T-helper 17 cell (primary cell): ENCODE measurements at places on chromosomes 5 and 9. TPM values are rescaled to one million over a fixed set of nuclear protein-coding genes. Genes with fewer than 3 reads are reported as not detected.

RLN2 gene
- total RNA-seq: 1.3 TPM

GRCh38 chr5:150377964-150378694 is 20.6 kb downstream of the TCOF1 start:
- peaks cover 14% of the 10 kb centered on the region for H3K36me3 ChIP-seq
- peaks cover 6% of the 10 kb centered on the region for H3K4me1 ChIP-seq
- H3K27me3 ChIP-seq: no peaks in the 10 kb centered on the region
- peak overlapping the region; percentile 65 for H3K27ac ChIP-seq

DNA sequence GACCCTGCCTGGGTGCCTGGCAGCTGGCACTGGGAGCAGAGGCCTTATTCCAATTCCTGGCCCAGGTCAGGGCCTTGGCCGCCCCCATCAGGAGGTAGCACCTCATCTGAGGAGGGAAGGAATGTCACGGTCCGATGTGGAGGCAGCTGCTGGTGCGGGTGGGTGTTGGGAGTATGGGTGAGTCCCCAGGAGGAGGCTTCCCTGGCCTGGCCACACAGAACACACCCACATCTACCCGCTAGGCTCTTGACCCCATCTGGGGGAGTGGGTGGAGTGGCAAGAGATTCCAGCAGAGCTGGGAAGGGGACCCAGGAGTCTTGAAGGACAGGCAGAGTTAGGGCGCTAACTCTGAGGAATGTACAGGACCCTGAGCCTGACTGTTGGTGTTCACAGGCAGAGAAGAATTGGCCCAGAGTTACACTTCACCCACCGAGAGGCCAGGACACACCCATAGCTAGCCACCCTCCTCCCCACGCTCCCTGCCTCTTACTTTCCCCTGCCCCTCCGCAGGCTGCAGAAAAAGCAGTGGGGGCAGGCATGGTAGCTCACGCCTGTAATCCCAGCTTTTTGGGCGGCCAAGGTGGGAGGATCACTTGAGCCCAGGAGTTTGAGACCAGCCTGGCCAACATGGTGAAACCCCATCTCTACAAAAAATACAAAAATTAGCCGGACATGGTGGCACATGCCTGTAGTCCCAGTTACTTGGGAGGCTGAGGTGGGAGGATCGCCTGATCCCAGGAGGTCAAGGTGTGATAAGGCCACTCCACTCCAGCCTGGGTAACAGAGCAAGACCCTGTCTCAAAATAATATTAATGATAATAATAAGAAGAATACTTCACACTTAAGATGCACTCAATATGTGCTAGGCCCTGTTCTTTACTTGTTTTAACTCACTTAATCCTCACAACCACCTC is 6.0 kb downstream of the OLFML2A start:
- peaks cover 2% of the 10 kb centered on the region for H3K36me3 ChIP-seq
- peaks cover 11% of the 10 kb centered on the region for H3K27me3 ChIP-seq
- H3K4me3 ChIP-seq: no peak overlapping the region
- no peak for DNase-seq

DNA sequence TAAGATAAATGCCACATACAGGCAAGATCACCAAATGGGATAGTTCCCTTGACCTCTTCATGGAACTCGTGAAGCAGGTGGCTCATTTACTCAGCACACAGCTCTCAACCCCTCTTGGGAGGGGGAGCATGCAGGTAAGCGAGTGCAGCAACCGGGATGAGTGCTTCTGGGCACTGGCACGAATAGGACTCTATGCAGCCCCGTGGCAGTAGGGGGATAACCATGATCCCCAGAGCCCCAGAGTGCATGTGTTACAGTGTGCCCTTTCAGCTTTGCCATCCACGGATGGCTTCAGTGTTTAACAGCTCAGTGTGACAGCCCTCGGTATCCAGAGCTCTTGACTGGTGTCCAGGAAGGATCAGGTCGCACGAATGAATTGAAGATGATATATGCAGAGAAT is 1187.1 kb downstream of the CDH9 start:
- no peak overlapping the region for H3K4me3 ChIP-seq
- H3K4me1 ChIP-seq: no peaks in the 10 kb centered on the region
- no peak overlapping the region for H3K27ac ChIP-seq
- DNase-seq: no peak
- H3K36me3 ChIP-seq: no peaks in the 10 kb centered on the region

EXOSC2 gene
- 44.0 TPM for total RNA-seq

DNA sequence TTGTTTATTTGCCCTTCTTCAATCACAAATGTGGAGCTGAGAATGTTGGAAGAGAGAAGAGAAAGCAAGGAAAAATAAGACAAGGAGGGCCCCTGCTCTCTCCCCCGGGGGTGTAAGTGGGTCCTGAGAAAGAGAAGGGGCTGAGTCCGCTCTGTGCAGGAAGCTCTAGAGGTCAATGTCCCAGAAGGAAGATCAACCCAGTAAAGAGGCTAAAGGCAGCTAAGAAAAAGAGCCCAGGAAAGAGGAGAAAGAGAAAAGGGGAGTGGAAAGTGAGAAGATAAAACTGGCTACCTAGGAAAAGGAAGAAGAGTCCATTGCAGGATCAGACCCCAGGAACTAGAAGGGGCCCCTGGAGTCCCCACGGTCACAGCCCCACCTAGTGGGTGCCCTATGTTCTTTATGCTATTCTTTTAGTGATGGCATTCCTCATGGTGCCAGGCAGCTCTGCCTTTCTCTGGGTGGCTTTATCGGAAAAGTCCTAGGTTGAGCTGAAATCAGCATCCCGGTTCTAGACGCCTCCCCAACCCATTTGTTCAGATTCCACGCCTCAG is 583.4 kb downstream of the ACTL7B start:
- no peaks in the 10 kb centered on the region for H3K36me3 ChIP-seq
- H3K4me3 ChIP-seq: no peak overlapping the region
- H3K27ac ChIP-seq: no peak overlapping the region

CBY3 gene
- total RNA-seq: not detected

DNA sequence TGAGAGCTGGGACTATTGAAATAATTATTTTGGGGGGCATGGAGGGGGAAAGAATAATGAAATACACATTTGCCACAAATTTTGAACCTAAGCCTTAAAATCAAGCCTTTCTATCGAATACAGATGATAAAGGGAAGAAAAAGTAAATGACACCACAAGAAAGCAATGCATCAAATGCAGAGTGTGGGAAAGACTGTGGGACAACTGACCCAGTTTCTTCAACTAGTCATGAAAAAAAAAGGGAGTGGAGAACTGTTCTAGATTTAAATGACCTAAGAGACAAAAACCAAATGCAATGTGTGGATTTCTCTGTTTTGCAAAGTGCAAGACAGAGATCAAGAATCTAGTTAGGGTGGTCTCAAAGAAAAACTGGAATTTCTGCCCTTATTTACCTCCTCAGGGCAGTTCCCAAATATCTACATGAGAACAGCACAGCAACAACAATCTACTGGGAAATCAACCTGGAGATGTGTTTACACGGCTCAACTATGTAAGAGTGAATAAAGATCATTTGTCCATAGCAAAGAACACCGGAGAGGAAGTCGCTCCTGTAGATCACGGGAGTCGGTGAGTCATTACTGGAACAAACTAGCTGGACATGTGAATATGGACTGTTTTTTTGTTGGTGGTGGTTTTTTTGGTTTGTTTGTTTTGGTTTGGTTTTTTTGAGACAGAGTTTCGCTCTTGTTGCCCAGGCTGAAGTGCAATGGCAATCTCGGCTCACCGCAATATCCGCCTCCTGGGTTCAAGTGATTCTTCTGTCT is 145.9 kb downstream of the DROSHA start:
- no peak overlapping the region for H3K4me3 ChIP-seq
- no peak overlapping the region for H3K27ac ChIP-seq
- peaks cover 34% of the 10 kb centered on the region for H3K27me3 ChIP-seq
- no peak for DNase-seq

DIPK1B gene
- 3.2 TPM for total RNA-seq

GRCh38 chr9:108078811-108079210 is 589.2 kb upstream of the KLF4 start:
- no peak overlapping the region for H3K4me3 ChIP-seq
- no peaks in the 10 kb centered on the region for H3K4me1 ChIP-seq
- DNase-seq: no peak
- H3K36me3 ChIP-seq: no peaks in the 10 kb centered on the region

- H3K4me3 ChIP-seq: no peak overlapping the region
- peaks cover 16% of the 10 kb centered on the region for H3K27me3 ChIP-seq
- no peak overlapping the region for H3K27ac ChIP-seq
- DNase-seq: no peak
- H3K4me1 ChIP-seq: no peaks in the 10 kb centered on the region
These were observed 63.5 kb upstream of the DMRT1 start for GRCh38 chr9:777978-778377.

- peak overlapping the region; percentile 87 for H3K27ac ChIP-seq
- peaks cover 15% of the 10 kb centered on the region for H3K4me1 ChIP-seq
- H3K27me3 ChIP-seq: peaks cover 9% of the 10 kb centered on the region
- peak overlapping the region; percentile 94 for H3K4me3 ChIP-seq
- DNase-seq: no peak
- H3K36me3 ChIP-seq: no peaks in the 10 kb centered on the region
These were observed 618 bp downstream of the TNPO1 start for GRCh38 chr5:72817076-72817481.

GRCh38 chr5:175795959-175796358 is 75.4 kb upstream of the CPLX2 start:
- peaks cover 5% of the 10 kb centered on the region for H3K4me1 ChIP-seq
- DNase-seq: no peak
- H3K36me3 ChIP-seq: peaks cover 2% of the 10 kb centered on the region

DNA sequence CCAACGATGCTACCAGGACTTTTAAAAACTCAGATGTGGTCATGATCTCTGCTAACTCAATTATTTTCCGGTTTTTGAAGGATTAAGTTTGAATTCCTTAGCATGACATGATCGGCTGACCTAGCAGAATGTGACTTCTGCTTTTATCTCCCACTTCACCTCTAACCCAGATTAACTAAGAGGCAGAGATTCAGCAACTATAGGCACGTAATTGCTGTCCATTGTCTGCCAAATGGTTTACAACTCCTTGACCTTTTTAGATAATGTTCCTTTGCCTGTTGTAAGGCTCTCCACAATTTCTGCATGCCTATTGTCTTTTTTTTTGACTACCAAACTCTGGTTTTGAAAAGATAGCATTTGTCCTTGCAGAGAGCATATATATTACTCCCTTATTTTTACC is 268.2 kb downstream of the BRINP1 start:
- no peaks in the 10 kb centered on the region for H3K36me3 ChIP-seq
- DNase-seq: no peak
- H3K27ac ChIP-seq: no peak overlapping the region

- DNase-seq: no peak
- H3K4me3 ChIP-seq: no peak overlapping the region
- no peak overlapping the region for H3K27ac ChIP-seq
- no peaks in the 10 kb centered on the region for H3K36me3 ChIP-seq
- H3K27me3 ChIP-seq: no peaks in the 10 kb centered on the region
These were observed 14.1 kb upstream of the SEMA5A start for GRCh38 chr5:9559965-9560364.

STPG3 gene
- total RNA-seq: not detected

LCN15 gene
- not detected for total RNA-seq

GRCh38 chr9:129868872-129869486 is 33.7 kb downstream of the USP20 start:
- peaks cover 51% of the 10 kb centered on the region for H3K4me1 ChIP-seq
- peak overlapping the region; percentile 74 for H3K4me3 ChIP-seq
- peaks cover 2% of the 10 kb centered on the region for H3K36me3 ChIP-seq

DNA sequence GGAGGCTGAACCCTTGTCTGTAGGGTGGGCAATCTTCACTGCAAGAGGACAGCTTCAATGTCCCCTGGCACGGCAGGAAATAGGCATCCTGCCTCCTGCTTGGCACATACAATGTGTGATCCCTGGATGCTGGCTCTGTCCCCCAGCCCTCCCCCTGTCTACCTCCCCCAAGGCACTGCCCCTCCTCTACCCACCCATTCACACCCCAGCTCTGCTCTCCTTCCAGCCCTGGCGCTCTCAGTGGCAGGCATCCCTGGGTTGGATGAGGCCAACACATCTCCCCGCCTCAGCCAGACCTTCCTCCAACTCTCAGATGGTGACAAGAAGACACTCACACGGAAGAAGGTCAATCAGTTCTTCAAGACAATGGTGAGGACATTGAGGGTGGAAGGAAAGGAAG is 24.1 kb upstream of the FOXI1 start:
- H3K4me3 ChIP-seq: peak overlapping the region; percentile 9
- DNase-seq: no peak

DNA sequence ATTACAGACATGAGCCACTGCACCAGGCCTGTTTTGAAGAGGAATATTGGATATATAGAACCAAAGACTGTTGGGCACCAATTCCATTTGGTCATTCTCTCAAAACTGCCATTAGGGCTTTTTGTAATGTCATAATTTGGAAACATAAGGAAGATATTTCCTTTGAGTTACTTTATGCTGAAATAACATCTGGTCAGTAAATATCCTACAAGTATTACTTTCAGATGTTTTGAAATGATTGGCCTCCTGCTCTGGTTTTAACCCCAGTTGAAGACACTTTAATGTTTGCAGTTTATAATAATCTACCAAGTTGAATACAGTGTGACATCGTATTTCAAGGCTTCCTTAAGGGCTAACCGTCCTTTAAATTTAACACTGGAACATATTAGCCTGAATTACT is 33.6 kb downstream of the LRRTM2 start:
- H3K4me1 ChIP-seq: no peaks in the 10 kb centered on the region
- H3K27ac ChIP-seq: no peak overlapping the region
- H3K4me3 ChIP-seq: no peak overlapping the region
- peaks cover 2% of the 10 kb centered on the region for H3K36me3 ChIP-seq
